ENCODE measurements at places on chromosomes 2 and 18.

GRCh38 chr2:198146346-198146940 lies 342.1 kb downstream of the PLCL1 start:
- no peak for DNase-seq

DNA sequence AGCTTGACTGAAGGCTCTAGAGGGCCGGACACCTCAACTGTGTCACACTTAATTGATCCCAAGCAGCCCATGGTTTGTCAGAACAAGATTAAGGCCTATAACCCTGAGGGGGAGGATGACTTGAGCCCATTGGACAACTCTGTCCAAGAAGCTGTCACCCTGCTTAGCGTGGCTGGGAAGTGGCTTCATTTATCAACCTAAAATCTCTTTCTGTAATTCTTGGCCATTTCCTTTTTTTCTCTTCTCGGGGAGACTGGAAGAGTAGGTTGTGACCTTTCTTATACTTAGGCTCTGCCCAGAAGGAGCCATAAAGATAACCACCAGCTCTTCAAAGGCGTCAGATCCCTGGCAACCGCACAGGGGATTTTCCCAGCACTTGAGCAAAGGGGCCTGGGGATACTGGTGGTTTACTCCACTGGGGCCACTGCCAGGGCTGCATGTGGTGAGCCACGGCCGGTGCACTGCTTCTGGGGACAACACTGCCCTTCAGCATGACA lies 265.5 kb downstream of the CYRIA start:
- DNase-seq, result no peak

DNA sequence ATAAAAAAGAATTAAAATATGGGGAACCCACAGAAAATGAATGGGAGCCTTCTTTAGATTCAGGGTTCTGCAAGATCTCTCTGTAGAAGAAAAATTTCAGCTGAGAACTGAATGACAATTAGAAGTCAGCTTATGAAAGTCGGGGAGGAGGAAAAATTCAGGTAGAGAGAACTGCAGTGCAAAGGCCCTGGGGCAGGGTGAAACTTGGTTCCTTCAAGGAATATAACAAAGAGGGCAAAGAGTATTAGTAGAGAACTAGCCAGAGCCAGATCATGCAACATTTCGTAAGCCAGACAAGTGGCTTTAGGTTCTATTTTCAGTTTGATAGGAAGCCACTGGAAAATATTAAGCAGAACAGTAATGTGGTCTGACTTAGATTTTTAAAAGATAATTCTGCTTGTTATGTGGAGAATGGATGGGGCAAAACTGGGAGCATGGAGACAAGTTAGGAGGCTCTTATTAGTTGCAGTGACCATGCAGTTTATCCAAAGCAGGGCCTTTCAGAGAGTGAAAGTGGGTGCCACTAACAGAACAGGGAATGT lies 27.9 kb downstream of the RAB27B start:
- no peak for DNase-seq

GRCh38 chr2:101375653-101376052 lies 11.7 kb downstream of the CREG2 start:
- DNase-seq, result no peak

Measured in NCI-H2029 (cell line).